ENCODE measurements at places on chromosomes 7 and 10.

GRCh38 chr7:108332937-108333336, 123.3 kb downstream of the NRCAM start:
- DNase-seq = no peak

GRCh38 chr7:130157700-130158099, 47.5 kb downstream of the TMEM209 start:
- DNase-seq = no peak

DNA sequence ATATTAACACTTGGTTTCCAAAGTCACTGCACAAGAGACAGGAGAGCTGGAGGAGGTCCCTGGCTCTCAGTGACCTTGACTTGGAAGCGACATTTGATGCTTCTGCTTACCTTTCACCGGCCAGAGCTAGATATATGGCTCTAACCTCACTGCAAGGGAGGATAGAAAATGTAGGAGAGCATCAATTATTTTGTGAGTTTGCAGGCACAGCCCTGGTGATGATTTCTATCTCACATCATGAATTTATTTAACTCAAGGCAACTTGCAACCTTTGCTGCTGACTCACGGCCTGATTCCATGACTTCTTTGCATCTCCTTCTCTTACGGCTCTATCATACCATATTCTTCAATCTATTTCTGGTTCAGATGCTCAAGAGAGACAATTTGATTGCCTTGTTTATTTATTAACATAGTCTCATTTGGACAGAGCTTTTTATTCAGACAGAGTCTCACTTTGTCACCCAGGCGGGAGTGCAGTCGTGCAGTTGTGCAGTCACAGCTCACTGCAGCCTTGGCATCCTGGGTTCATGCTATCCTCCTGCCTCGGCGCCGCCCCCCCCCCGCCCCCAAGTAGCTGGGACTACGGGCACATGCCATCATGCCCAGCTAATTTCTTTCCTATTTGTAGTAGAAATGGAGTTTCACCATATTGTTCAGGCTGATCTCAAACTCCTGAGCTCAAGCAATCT, 196.0 kb downstream of the REEP3 start:
- no peak for DNase-seq

GRCh38 chr7:118696879-118697278, 472.4 kb downstream of the ANKRD7 start:
- no peak for DNase-seq

DNA sequence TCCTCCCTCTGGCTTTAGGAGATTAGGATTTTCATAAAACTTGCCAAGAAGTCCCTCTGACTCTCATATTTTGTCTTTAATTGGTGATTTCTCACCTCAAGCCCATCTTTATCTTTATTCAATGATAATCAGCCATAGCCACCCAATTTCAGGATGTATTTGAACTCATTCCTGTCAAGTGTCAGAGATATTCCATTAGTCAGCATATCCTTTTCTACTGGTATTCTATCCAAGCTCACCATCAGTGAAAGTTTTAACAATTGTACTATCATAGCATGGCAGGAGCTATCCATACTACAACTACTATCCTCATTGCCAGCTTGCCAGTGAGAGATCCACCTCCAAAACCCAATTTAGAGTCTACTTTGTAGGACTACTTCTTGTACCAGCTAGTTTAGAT, 114.6 kb downstream of the GNAI1 start:
- no peak for DNase-seq

DNA sequence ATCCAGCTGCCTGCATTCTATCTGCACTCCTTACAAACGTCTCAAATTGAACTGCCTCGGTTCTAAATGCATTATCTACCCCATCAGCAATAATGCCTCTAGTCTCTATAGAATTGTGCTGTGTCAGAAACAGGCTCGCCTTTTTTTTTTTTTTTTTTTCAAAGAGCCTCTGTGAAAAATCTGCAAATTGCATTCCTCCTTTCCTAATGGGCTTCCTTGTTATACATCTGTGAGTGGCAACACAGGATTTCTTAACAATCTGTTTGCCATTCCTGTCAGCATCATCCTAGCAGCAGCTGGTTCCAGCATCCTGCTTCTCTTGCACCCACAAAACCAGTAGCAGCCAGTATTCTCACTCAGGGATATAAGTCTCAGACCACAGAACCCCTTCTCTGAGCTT, 413.5 kb upstream of the SEMA3D start:
- DNase-seq = no peak

DNA sequence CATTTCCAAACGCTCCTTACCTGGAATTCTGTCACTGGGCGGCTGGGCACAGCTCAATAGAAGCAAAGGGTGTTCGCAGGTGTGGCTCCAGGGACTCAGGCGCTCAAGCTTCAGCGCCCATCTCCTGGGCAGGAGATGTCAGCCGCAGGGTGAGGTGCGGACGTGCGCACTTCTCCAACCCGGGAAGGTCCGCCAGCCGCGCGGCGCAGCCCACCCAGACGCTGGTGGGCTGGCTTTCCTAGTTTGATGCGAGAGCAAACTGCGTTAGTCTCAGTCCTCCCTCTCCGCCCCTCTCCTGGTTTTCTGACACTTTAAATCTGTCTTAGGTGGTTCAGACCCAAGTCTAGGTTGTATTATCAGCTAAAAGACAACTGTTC, 267 bp downstream of the CALCR start:
- no peak for DNase-seq

- DNase-seq = no peak
These were observed 96.1 kb downstream of the SNX10 start for GRCh38 chr7:26387731-26388130.

DNA sequence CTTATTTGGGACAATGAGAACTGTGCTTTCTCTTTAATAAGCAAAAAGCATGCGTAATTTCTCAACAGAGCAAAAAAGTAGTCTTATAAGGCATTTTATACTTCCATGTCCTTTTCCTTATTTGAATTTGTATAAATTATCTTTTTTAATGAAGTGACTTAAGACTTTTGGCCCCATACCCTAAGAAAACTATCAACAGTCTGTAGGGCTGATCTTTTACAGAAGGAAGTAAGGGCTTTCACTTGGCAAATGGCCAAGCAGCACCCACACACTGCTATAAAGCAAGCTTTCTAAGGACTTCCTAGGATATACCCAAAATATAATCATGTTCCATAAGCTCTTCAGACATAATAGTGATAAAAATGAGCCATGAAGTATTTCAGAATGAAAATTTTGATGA, 3.4 kb downstream of the CRPPA start:
- DNase-seq = no peak

- DNase-seq = no peak
These were observed 11.9 kb downstream of the SSC4D start for GRCh38 chr7:76397409-76398183.

- no peak for DNase-seq
These were observed 48.8 kb upstream of the CHST15 start for GRCh38 chr10:124142006-124142739.

DNA sequence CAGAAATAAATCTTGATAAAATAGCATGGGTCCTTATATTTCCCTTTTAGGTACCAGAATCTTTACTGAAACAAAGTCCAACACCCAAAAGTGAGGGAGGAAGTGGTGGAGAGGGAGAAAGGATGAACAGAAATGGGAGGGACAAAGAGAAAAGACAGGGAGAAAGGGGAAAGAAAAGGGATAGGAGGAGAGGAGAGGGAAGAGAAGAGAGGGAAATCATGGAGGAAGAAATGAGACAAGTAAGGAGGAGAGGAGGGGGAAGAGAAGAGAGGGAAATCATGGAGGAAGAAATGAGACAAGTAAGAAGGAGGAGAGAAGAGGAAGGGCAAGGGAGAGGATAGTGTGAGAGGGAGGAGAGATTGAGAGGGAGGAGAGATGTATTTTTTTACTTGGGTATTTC, 50.1 kb upstream of the ARL4A start:
- no peak for DNase-seq

DNA sequence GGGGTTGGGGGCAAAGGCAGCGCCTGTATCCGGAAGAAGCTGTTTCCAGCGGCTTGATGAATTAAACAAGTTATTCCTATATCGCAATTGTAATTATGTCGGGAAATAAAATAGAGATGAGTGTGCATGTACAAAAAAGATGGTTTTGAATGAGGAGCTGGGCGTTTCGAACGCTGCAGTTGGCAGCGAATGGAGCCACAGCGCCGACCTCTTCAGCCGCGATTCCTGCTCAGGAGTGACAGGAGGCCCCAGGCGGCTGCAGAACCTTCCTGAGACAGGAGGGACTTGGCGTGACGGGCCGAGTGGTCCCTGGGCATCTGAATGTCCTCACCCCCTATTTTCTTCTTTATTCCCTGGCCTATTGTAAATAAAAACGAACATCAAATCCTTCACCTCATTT, 184.9 kb downstream of the DNAJB6 start:
- no peak for DNase-seq

- no peak for DNase-seq
These were observed 57.6 kb downstream of the NKX6-2 start for GRCh38 chr10:132728321-132728720.

DNA sequence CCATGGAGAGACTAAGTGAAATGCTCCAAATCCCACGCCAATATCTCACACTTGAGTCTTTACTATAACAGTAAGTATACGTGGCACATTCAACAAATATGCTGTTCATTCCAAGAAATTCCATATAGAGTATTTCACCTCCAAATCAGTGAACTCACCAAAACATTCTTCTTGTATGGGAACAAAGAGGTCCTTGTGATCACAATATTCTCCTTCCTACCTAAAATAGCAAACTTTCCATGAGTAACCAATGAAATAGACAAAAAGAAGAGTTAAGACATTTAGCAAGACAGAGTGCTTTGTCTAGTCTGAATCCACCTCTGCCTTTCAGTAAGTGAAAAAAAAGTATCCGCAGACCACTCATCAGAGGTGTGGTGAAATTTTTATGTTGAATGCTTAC, 77.3 kb upstream of the NXPH1 start:
- no peak for DNase-seq

GRCh38 chr7:156309016-156309620, 331.5 kb upstream of the RNF32 start:
- no peak for DNase-seq

DNA sequence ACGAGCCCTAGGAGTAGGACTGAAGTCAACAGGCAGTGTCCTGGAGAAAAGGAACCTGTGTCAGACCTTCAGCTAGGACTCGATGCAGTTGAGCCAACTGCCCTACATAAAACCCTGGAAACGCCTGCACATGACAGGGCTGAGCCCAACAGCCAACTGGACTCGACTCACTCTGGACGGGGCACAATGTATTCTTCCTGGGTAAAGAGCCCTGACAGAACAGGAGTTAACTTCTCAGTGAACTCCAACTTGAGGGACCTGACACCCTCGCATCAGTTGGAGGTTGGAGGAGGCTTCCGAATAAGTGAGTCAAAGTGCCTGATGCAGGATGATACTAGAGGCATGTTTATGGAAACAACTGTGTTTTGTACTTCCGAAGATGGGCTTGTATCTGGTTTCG, 93.5 kb downstream of the KMT2E start:
- DNase-seq = no peak

GRCh38 chr7:116210345-116211005, at the start of gene TES:
TES (plus strand) TSS chr7:116210539; CDS start chr7:116210708, 169 bp downstream.
- peak; percentile 7 for DNase-seq

DNA sequence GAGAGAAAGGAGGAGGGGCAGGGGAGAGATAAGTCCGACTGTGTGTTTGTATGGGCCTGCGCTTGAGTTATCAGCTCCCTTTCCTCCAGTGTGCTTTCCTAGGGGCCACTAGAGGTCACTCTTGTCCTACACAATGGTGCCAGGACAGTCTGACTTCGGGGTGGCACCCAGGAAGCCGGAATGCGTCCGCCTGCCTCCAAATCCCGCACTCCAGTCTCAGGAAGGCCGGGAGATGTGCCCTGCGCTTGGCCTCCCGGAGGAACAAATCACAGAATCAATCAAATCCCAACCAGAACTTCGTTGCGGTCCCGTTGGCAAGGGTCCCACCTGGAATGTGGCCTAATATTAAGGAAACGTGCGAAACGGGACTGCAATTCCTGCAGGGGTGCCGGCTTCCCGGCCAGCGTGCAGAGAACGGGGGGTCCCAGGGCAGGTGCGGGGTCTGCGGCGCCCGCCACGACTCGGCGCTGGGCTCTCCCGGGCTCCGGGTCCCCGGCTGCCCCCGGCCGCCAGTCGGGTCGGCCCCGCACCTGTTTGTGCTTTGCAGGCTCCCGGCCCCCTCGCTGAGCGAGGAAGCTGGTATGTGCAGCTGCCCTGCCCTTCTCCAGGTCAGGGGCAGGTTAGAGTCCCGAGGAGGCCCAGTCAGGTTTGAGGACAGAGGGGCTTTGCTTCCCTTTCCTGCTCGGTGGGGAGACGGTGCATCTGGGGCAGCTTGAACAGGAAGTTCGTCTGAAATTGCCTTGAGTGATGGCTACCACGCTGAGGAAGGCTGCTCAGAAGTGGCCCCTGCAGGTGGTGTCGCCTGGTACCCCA, 21.0 kb upstream of the HPS1 start:
- DNase-seq = no peak

- no peak for DNase-seq
These were observed 20.5 kb downstream of the MPP7 start for GRCh38 chr10:28282336-28282735.

GRCh38 chr7:80677629-80678028, 39.2 kb downstream of the CD36 start:
- DNase-seq = no peak

DNA sequence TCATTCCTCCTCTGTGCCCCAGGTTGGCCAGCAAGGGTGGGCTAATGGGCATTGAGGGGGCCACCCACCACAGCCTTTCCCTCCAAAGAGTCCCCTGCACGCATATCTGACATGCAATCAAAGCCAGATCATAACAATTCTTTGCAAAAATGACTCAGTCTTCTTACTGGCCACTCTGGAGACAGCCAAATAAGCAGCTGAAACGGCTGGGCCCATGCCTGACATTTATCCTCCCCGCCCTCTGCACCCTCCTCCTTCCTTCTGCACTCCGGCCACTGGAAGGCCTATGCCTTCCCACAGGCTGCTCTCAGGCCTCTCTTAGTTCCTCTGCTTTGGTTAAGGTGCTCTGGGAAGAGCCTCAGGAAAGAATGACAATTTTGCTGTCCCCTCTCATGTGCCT, 29.2 kb upstream of the NPFFR1 start:
- no peak for DNase-seq

DNA sequence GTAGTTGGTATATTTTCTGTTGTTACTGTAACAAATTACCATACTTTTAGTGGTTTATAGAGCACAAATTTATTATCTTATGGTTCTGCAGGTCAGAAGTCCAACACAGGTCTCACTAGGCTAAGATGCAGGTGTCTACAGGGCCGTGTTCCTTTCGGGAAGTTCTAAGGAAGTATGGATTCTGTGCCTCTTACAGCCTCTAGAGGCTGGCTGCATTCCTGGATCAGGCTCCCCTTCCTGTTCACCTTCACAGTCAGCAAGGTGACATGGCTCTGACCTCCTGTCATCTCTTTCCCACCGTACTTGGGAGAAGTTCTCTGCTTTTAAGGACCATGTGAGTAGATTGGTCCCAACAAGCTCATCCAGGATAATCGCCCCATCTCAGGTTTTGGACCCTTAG, 37.3 kb downstream of the BMPR1A start:
- no peak for DNase-seq

- no peak for DNase-seq
These were observed 111.7 kb upstream of the ZNF804B start for GRCh38 chr7:88647825-88648224.

- no peak for DNase-seq
These were observed 92.4 kb downstream of the CTTNBP2 start for GRCh38 chr7:117780832-117781231.

GRCh38 chr10:48516911-48517310, 88.0 kb downstream of the ARHGAP22 start:
- no peak for DNase-seq
